Epithelial cell of umbilical artery (primary cell): ENCODE measurements at places on chromosomes 2 and 18. TPM values are rescaled to one million over a fixed set of nuclear protein-coding genes. Genes with fewer than 3 reads are reported as not detected.

The NEU2 gene
- not detected in 2 replicates for total RNA-seq

The RIT2 gene
- total RNA-seq, result not detected in 2 replicates

The VWA3B gene
- not detected in 2 replicates for total RNA-seq

The RNF152 gene
- 13.2 and 18.8 TPM in 2 replicates for total RNA-seq

The PIK3C3 gene
- 38.7 and 46.2 TPM in 2 replicates for total RNA-seq

The ZNF397 gene
- 2.3 and 4.7 TPM in 2 replicates for total RNA-seq

The NYAP2 gene
- not detected in 2 replicates for total RNA-seq

The GPC1 gene
- 10.4 and 10.5 TPM in 2 replicates for total RNA-seq

The HOXD1 gene
- 4.3 and 7.8 TPM in 2 replicates for total RNA-seq

The MROH2A gene
- not detected in 2 replicates for total RNA-seq

The TSPYL6 gene
- not detected in 2 replicates for total RNA-seq
